ENCODE measurements at places on chromosomes 13 and 19. TPM values are rescaled to one million over a fixed set of nuclear protein-coding genes. Genes with fewer than 3 reads are reported as not detected.

GRCh38 chr13:50577806-50578205 is 265.7 kb downstream of the DLEU7 start:
- no peaks in the 10 kb centered on the region for H3K36me3 ChIP-seq
- H3K27ac ChIP-seq: no peak overlapping the region
- no peaks in the 10 kb centered on the region for H3K27me3 ChIP-seq

The ZNF296 gene
- total RNA-seq: 14.8 TPM

DNA sequence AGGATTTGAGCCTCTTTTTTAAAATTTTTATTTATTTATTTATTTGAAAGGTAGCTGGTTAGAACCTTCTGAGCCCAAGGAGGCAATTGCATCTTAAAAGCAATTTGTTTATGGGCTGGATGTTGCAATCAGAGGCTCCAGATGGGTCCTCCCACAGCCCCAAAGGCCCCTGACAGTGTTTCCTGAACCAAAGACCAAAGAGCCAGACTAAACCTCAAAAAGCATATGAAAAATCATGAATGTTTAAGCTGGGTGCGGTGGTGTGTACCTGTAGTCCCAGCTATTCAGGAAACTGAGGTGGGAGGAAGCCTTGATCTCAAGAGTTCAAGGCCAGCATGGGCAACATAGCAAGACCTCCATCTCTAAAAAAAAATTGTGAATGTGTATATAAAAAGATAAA is 67.8 kb upstream of the RGCC start:
- no peaks in the 10 kb centered on the region for H3K4me1 ChIP-seq
- H3K36me3 ChIP-seq: no peaks in the 10 kb centered on the region

The ERICH6B gene
- total RNA-seq: not detected

DNA sequence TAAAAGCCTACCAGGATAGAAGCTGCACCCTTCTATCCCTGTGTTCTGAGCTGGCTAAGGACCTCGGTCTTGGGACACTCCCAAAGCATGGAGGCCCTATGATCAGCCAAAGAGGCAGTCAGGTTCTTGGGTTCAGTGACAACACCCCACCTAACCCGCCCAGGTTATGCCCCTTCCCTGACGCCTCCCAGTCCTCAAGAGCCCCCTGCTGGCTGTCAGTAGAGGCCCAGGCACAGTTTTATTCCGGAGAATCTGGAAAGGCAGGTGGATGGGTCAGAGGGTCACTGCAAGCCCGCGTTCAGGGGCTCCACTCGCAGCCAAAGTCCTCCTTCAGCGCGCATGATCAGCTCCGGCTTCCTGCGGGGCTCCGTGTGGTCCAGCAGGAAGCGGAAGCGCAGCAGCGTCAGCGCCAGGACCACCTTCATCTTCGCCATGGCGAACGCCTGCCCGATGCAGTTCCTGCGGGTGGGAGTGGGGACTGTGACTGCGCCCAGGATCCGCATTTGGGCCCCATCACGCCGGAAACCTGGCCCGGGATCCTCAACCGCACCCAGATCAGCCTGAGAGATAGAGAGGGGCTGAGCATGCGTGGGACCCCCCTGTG is 22.3 kb downstream of the OR10H3 start:
- H3K27ac ChIP-seq: no peak overlapping the region
- no peak overlapping the region for H3K4me3 ChIP-seq
- no peak for DNase-seq
- no peaks in the 10 kb centered on the region for H3K27me3 ChIP-seq

DNA sequence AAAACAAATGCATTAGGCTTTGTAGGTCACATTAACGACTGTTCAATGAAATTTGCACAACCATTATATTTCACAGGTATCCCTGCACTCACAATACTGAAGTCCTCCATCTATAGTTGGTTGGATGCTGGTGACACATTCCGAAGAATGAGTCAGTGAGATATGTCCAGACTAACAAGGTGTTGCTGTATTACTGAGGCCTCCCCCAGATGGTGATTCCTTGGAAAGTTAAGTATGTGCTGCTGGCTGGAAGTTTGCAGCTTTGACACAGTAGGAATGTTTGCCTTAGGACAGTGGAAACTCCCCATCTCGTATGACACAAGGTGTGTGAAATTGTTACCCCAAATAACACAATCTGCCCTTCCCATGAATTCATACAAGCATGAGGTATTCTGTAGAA is 46.6 kb downstream of the FGF14 start:
- H3K27me3 ChIP-seq: no peaks in the 10 kb centered on the region
- no peak overlapping the region for H3K4me3 ChIP-seq
- DNase-seq: no peak
- H3K36me3 ChIP-seq: no peaks in the 10 kb centered on the region
- H3K27ac ChIP-seq: no peak overlapping the region

- H3K36me3 ChIP-seq: no peaks in the 10 kb centered on the region
- no peak overlapping the region for H3K27ac ChIP-seq
- no peak overlapping the region for H3K4me3 ChIP-seq
- no peak for DNase-seq
- H3K27me3 ChIP-seq: no peaks in the 10 kb centered on the region
These were observed 67.2 kb upstream of the FNDC3A start for GRCh38 chr13:48908381-48909055.

DNA sequence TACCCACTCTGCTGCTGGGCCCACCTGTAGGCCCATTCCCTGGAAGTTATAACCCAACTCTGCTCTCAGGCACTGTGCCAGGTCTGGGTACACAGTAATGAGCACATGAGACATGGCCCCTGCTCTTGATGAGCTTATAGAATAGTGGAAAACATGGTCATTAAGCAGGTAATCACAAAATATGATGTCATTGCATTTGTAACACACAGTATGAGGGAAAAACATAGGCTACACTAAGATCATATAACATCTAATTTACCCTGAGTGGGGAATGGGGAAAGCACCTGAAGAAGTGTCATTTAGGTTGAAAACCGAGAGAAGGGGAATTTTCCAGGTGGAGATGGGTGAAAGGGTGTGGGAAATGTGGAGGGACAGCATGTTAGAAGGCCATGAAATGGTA is 3.9 kb upstream of the CNMD start:
- peaks cover under 1% of the 10 kb centered on the region for H3K4me1 ChIP-seq
- peaks cover 23% of the 10 kb centered on the region for H3K36me3 ChIP-seq
- no peak overlapping the region for H3K4me3 ChIP-seq
- H3K27ac ChIP-seq: no peak overlapping the region
- no peak for DNase-seq

- H3K27me3 ChIP-seq: no peaks in the 10 kb centered on the region
- no peak for DNase-seq
- H3K4me1 ChIP-seq: no peaks in the 10 kb centered on the region
- H3K36me3 ChIP-seq: no peaks in the 10 kb centered on the region
- H3K4me3 ChIP-seq: no peak overlapping the region
These were observed 277.3 kb downstream of the FOXO1 start for GRCh38 chr13:40389081-40389641.

The EFNB2 gene
- 12.9 TPM for total RNA-seq
